H4 (cell line): ENCODE measurements at places on chromosomes 11 and 22. TPM values are rescaled to one million over a fixed set of nuclear protein-coding genes. Genes with fewer than 3 reads are reported as not detected.

DDI1 gene
- not detected in 2 replicates for total RNA-seq

CFAP300 gene
- total RNA-seq: 1.9 and 8.3 TPM in 2 replicates

C22orf31 gene
- not detected in 2 replicates for total RNA-seq

KRTAP5-9 gene
- not detected in 2 replicates for total RNA-seq

CCDC116 gene
- 0.10 TPM in 1 of 2 replicates, not detected in the other for total RNA-seq

ATXN10 gene
- total RNA-seq: 69.8 and 111 TPM in 2 replicates

AHNAK gene
- 47.0 and 60.1 TPM in 2 replicates for total RNA-seq

ARFGAP2 gene
- total RNA-seq: 81.8 and 97.4 TPM in 2 replicates

MMP27 gene
- not detected in 2 replicates for total RNA-seq

SYT8 gene
- total RNA-seq: not detected in 2 replicates

ACTN3 gene
- total RNA-seq: not detected in 2 replicates

CHKB gene
- total RNA-seq: 9.4 and 12.1 TPM in 2 replicates

CCDC81 gene
- 0.08 TPM in 1 of 2 replicates, not detected in the other for total RNA-seq
